ENCODE measurements at places on chromosomes 3 and 15.

GRCh38 chr3:187498211-187498724, 130.1 kb downstream of the RTP4 start:
- DNase-seq: no peak

GRCh38 chr3:23810343-23811184, 4.8 kb downstream of the UBE2E1 start:
- peak; percentile 81 for DNase-seq

GRCh38 chr3:105177576-105177975, 189.1 kb upstream of the ALCAM start:
- no peak for DNase-seq

DNA sequence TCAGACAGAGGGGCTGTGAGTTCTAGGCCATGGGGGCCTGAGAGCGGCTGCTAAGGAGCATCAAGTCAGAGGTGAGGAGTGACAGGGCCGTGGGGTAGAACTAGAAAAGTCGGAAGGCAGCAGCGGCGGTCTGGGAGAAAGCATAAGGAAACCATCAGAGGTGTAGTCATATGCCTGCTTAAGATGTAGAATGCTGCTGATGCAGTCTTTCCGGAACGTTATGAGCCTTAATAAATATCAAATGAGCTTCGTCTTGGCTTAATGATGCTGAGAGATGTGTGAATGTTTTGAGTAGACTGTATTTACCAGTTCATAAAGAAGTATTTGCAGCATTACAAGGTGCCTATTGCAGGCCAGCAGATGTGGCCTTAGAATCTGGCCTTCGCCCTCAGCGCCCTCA, 15.2 kb downstream of the ATG7 start:
- DNase-seq: no peak

- no peak for DNase-seq
Observed at GRCh38 chr3:40583691-40584090, 58.9 kb downstream of the ZNF621 start.

- DNase-seq: no peak
Observed at GRCh38 chr3:188915127-188915526, 256.6 kb upstream of the TPRG1 start.

GRCh38 chr15:76198456-76199105, 112.7 kb downstream of the ETFA start:
- no peak for DNase-seq

- no peak for DNase-seq
Observed at GRCh38 chr3:102741105-102741504, 306.3 kb downstream of the ZPLD1 start.

DNA sequence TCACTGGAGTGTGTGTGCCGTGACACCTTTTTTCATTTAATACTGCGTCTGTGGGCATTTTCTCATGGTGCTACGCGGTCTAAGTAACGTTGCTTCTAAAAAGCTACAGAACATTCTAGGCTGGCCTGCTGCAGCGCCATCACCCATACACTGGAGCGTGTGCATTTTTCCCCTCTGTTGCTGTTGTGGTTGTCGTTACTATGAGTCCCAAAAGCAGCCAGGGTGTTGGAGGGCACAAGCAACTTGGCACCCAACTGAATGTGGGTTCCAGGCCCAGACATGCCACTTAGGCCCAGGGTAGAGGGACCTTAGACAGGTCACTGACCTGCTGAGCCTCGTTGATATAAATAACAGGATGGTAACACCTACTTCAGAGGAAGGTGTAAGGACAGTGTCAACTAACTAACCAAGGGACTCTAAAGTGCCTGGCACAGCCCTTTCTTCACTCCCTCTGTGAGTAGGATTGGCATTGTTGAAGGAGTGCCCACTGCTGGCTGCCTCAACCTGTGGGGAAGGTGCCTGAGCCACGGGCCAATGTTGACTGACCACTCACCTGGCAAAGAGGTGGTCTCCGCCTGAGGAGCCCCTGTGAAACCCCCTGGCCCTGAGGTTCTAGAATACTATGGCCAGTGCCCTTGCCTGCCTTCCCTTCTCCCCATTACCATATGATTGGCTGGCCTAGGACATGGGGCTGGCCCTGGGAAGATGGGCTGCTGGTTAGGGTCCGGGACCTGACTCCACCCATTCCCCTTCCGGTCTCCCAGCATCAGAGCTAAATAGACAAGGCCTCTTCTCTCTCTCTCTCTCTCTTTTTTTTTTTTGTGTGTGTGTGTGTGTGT, 3.5 kb downstream of the CSK start:
- DNase-seq: no peak

DNA sequence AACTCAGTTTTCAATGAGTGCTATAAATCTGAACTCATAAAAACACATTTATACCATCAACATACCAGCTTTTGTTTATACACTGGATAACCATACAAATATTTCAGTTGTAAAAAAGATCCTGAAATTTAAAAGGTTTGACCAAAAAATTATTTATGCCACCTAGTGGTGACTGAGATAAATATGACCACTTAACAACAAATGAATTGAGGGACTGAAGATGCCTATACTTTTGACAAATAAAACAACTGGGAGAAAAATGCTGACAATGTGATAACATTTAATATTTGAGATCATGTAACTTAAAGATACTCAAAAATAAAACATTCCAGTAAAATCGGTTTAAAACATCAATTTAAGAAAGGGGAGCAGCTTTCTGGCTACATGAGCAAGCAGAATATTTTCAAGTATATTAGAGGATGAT, 30.4 kb downstream of the ATG3 start:
- DNase-seq: no peak

GRCh38 chr3:172317984-172318383, 130.3 kb downstream of the GHSR start:
- peak; percentile 53 for DNase-seq

GRCh38 chr3:98532709-98533571, 1.2 kb downstream of the GPR15 start:
- DNase-seq: no peak

DNA sequence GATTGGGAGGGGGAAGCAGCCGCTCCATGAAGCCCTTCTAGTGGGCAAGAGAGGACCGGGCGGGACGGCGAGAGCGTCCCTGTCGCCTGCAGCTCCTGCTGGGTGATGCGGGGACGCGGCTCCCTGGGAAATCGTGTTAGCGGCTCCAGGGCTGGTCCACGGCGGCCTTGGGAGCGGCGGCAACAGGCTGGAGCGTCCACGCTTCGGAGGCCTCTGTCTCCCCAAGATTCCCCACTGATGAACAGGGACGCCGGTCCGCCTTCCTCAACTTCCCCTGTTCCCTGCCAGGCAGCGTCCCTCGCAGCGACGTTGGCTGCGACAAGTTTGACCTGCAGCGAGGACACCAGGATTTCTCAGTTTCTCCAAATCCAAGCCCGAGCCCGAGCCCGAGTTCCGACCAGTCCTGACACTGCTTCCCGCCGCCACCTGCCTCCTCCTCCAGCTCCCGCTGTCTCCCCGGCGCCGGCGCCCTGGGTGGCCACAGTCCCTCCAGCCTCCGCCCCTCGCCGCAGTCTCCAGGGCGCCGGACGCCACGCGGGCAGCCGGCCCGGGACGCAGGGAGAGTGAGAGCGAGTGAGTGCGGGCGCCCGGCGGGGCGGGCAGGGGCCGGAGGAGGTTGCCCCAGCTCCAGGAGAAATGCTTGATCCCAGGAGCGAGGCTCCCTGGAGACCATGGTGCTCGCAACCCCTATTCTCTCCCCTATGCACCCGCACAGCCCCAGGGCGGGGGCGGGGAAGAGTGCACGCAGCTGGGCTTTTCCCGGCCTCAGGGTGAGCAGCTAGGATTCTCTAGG, 78.1 kb upstream of the RNF7 start:
- DNase-seq: peak; percentile 72

GRCh38 chr15:62770752-62771151, 271.8 kb upstream of the TPM1 start:
- peak; percentile 65 for DNase-seq

- no peak for DNase-seq
Observed at GRCh38 chr3:161630794-161631193, 134.2 kb downstream of the OTOL1 start.

DNA sequence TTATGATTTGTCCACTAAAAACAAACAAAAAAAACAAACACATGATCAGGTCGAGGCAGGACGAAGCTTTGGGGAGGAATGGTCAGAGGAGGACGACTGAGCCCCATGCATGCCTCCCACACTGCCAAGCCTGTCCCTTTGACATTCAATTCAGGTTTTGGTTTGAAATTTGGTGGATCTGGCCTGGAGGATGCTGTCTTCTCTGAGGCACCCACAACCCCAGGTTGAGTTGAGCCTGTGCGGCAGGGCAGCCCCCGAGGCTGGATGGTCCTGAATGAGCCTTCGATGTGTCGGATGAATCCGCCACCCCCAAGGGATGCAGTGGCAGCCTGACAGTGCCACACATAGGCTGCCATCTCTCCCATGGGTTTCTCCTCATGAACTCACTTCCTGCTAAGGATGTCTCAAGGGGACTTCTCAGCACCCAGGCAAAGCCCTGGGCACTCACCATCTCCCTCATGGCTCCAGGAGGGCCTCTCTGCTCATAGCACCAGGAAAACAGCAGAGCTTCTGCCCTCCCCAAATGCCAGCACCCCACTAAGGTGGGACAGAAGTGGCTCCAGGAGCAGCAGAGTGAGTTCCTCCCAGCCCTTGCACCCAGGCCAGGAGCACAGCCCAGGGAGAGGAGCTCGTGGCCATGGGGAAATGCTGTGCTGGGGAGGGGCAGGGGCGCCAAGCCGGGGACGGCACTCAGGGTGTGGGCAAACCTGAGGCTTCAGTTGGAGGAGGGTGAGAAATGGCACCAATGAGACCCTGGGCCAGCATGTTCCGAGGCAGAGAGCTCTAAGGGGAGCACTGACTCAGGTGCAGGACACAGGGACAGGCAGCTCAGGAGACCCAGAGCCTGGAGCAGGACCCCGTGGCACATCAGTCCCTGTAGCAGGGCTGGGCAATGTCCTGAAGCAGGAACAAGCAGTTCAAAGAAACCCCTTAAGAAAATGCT, 18.5 kb downstream of the PRR23E start:
- peak; percentile 32 for DNase-seq

- no peak for DNase-seq
Observed at GRCh38 chr3:135667061-135667460, 298.5 kb upstream of the PPP2R3A start.

- DNase-seq: no peak
Observed at GRCh38 chr3:186022931-186023330, 85.1 kb upstream of the TRA2B start.

DNA sequence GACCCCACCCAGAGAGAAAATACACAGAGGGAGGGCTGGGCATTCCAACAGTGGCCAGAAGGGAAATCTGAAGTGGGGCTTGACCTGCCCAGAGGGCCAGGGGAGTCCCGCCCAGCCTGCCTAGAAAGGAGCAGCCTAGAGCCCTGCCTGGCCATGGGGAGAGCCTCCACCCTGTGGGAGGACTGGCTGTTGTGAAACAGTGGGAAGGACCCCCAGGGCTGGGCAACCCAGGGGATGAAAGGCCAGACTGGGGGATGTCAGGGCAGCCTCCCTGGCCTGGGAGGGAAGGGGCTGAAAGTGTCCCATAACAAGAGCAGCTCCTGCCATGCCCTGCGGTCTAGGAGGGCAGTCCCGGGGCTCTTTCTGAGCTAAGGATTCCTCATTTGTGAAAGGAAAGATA, 69.0 kb downstream of the SLC12A8 start:
- DNase-seq: no peak

DNA sequence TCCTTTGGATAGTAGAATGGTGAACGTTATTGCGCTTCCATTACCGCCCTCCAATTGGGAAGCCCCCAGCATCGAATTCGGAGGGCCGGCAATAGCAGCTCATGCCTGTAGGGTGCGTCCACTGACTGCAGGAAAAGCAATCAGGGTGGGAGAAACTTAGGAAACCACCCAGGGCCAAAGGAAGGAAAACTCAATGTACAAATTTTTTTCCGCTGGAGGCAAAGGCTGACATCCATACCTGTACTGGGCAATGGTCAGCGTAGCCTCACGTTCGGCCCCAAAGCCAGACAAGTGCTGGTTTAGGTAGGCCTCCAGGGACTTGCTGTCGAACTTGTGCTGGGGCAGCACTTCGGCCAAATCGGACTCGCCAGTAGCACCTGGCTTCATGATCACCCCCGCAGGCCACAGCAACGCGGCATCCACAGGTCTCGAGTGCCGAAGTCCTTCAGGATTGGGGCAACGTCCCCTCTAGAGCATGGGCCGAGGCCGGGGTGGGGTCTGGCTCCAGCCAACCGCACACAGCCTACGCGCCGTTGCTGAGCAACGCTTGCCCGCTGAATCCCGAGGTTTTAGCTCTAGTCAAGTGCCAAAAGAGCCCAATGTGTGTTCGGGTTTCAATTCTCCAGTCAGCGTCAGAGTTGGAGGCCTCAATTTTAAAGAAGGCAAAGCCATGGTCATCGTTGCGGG, at the start of gene ACAD11:
Gene ACAD11 (minus strand): TSS at position 445 of the 687 bp plus-strand sequence. CDS start 58 bp downstream, at position 387.
- peak; percentile 75 for DNase-seq

DNA sequence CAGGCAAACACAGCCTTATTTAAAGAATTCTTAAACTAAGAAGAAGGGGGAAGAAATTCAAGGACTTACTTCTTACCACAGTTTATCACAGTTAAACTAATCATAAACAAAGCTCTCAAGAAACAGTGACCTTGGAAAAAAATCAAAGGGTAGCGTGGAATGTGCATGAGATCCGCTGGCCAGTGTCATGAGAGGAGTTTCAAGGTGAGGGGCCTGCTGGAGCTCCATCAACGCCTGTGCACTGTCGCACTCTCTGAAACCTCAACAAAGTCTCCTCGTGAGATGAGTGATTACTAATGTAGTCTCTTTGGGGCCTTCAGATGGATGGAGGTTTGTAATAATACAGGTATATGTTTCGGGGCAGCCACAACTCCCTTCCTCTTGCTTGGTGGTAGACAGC, 28.4 kb upstream of the PRICKLE2 start:
- no peak for DNase-seq

DNA sequence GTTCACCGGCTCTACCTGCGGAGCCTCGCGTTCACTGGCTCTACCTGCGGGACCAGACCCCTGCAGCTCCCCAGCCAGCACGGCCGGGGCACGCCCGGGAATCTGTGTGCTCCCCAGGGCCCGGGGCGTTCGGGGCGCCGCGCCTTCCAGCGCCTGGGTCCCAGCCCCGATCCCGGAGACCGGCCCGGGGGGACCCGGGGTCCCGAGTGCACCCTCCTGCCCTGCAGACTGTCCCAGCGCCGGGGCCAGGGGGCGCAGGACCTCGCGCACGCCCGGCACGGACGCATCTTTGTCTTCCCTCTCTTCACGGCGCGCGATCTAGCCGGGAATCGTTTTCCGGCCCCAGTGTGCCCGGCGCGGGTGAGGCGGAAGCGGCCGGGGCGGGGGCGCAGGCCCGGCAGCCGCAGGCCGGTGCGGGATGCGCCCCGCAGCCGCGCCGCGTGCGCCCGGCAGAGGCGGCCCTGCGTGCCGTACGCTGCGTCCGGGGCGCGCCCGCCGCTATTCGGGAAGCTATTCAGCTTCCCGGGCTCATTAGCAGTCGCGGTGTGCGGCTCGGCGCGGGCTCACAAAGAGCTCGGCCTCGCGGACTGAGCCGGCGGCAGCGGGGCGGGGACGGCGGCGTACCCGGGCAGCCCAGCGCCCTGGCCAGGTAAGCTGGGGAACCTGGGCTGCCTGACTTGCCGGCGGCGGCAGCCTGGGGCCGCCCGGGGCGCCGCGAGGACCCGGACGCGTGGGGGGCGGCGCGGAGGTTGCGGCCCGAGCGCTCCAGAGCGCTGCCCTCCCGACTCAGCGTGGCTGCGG, at the start of gene APBA2:
Gene APBA2 (plus strand): TSS at position 345 of the 801 bp plus-strand sequence. CDS start 167,911 bp downstream, outside the sequence.
- DNase-seq: no peak

GRCh38 chr3:48863122-48863521, 15.4 kb upstream of the PRKAR2A start:
- no peak for DNase-seq

GRCh38 chr15:85964471-85964870, 115.2 kb upstream of the AGBL1 start:
- no peak for DNase-seq

- no peak for DNase-seq
Observed at GRCh38 chr15:70146162-70146561, 48.4 kb upstream of the TLE3 start.
